Stimulated activated CD8-positive, alpha-beta memory T cell treated with anti-CD3 and anti-CD28 coated beads, Interleukin-4, amount 100 ng/mL, for 1 hour (primary cell): ENCODE measurements at places on chromosomes 5 and 9.

DNA sequence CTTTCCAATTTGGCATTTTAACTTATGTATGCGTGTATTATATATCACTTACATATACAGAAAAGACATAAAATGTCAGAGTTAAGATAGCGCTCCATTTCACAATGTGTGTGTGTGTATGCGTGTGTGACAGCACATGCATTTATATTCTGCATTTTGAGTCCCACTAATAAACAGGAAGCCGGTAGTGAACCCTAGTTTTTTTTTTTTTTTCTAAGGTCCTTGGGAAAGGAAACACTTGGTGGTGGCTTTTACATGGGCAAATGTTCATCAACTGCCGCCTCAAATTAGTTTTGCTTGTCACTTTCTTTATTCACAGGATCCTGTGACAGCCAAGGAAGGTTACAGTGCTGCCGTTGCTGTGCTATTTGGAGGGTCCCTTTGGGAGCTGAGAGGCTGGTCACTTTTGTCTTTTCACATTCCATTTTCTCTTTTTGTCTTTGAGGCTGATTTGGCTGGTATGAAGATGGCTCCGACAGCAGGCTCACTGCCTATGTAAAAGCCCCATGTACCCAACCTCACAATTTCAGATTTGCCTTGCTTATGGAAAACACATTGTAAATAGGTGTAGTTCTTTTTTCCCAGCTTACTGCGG lies 298.9 kb downstream of the CSNK1G3 start:
- no peak for DNase-seq

DNA sequence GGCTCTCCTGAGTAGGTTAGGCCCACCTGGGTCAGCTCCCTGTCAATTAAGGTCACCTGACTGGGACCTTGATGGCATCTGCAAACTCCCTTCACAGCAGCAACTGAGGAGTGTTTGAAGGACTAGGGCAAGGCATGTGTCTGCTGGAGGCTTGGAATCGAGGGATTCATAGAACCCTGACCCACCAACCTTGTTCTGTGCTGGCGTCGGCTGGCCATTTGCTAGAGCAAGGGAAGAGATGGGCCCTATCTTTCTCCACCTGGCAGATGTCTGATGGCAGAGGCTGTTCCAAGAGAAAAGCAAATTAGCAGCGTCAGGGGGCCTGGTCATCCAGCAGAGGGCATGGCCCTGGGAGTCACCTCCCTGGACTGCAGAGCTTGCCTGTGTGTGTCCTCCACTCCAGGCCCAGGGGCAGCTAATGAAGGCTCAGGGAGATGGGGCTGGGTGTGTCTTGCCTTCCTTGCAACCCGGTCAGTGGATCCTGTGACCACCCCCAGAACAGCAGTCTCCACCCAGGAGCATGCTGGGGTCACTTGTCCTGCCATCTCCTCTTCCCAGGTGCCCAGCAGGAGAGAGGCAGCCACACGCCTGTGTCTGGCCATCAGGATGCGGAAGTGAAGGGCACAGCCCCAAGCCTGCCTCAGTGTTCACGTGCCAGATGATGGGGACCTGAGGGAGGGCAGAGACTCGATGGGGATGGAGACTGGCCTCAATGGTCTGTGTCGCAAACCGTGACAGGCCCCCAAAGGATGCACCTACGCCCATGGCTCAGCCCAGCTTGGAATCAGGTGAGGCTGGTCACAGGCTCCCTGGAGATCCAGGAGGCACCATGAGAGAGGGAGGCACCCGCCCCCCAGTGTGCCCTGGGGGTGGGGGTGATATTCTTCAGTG lies 53.9 kb downstream of the BARX1 start:
- DNase-seq: no peak

DNA sequence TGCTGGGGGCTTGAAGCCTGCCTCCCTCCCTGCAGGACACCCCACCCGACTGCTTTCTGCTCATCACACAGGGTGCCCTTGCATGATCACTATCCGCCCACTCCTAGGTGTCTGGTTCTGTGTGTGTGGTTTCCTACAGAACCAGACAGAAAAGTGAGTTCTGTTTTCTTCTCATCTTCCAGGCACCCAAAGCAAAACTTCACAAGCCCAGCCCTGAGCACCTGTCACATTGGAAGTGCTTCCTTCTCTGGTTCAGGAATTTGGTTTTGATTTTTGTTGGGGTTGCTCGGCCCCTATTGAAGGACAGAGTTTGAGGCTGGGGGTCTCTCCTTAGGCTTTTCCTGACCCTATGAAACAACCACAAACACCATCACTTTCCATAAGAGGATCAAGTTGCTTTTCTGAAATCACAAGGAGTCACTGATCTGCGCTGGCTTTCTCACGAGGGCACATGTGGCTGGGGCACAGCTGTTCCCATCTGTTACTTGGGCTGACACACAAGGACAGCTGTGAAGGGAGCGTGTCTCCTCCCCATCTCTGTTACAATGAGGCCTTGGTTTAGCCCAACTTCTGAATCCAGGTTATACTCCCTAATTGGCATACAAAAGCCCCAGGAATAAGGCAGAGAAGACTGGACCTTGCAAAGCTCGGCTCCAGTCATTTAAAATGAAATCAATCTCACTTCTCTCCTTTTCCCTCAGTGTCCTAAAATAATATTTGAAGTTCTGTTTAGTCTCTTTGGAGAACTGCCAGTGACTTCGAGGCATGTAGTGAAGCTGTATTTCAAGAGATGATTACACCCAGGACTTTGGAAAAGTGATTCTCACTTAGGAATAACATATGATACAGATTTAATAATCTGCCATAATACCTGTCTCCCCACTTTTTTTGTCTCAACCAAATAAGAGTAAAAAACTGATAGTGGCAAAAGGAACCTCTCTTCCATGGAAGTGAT lies 213.1 kb upstream of the GAS1 start:
- no peak for DNase-seq

- DNase-seq: no peak
Measured at GRCh38 chr5:6683241-6683640, 30.0 kb upstream of the TENT4A start.

GRCh38 chr9:111110805-111111204 lies 72.5 kb upstream of the LPAR1 start:
- DNase-seq: no peak

DNA sequence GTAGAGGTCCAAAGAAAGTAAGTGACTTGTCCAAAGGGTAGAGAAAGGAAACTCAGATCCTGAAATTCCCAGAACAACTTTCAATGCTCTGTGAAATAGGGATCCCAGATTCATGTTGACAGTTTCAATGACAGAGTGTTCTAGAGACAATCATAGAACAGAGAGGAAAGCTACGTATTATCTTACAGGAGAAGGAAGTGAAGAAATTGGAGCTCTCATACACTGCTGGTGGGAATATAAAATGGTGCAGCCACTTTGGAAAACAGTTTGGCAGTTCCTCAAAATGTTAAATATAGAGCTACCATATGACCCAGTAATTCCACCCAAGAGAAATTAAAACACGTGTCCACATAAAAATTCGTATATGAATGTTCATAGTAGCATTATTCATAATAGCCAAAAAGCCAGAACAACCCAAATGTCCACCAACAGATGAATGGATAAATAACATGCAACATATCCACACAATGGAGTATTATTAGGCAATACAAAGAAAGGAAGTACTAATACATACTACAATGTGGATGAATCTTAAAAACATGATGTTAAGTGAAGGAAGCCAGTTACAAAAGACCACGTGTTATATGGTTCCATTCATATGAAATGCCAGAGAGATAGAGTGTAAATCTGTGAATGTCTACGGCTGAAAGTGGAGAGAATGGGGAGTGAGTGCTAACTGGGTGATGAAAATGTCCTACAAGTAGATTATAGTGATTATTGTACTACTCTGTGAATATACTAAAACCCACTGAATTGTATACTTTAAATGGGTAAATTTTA lies 197.1 kb downstream of the NTRK2 start:
- DNase-seq: no peak

- DNase-seq: no peak
Measured at GRCh38 chr9:69431777-69432176, 106.8 kb downstream of the ENTREP1 start.

- DNase-seq: no peak
Measured at GRCh38 chr9:133819923-133820322, 81.8 kb upstream of the SARDH start.

DNA sequence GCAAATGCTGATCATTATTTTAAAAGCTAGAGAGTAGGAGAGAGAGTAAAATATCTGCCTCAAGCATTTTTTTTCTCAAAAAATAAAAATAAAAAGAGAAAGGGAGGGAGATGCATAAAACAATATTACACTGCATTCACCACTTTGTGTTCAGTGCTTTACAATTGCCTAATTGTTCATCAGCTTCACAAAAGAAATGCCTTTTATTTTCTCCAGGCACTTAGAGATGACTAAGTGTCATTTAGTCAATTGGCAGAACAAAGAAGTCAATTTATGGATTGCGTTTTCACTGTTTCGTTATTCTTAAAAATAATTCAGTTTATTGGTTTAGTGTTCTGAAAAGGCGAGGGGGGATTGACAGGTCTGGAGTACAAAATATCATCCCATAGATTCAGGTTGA lies 232.5 kb upstream of the CCNH start:
- DNase-seq: no peak

GRCh38 chr5:113694576-113694975 lies 181.1 kb downstream of the YTHDC2 start:
- no peak for DNase-seq

- no peak for DNase-seq
Measured at GRCh38 chr9:16133556-16134227, 580.8 kb downstream of the CCDC171 start.

- no peak for DNase-seq
Measured at GRCh38 chr5:105230516-105231157, 1668.0 kb upstream of the NUDT12 start.

GRCh38 chr9:136484153-136485048 lies 1.6 kb upstream of the SEC16A start:
- DNase-seq: no peak

- DNase-seq: no peak
Measured at GRCh38 chr5:59115345-59115744, 532.5 kb downstream of the RAB3C start.

GRCh38 chr9:77789891-77790290 lies 141.8 kb upstream of the GNA14 start:
- no peak for DNase-seq
